ENCODE measurements at places on chromosomes 11 and 22.

- DNase-seq, result no peak
Observed at GRCh38 chr11:7307836-7308235, 56.1 kb downstream of the SYT9 start.

GRCh38 chr22:32850591-32851517 is 49.3 kb downstream of the TIMP3 start:
- peak; percentile 63 for DNase-seq

- DNase-seq, result peak; percentile 35
Observed at GRCh38 chr11:105034813-105035620, at the start of gene CASP1. TSS of gene CASP1 (minus strand) at chr11:105035144. CDS start at chr11:105035113, 31 bp downstream.

DNA sequence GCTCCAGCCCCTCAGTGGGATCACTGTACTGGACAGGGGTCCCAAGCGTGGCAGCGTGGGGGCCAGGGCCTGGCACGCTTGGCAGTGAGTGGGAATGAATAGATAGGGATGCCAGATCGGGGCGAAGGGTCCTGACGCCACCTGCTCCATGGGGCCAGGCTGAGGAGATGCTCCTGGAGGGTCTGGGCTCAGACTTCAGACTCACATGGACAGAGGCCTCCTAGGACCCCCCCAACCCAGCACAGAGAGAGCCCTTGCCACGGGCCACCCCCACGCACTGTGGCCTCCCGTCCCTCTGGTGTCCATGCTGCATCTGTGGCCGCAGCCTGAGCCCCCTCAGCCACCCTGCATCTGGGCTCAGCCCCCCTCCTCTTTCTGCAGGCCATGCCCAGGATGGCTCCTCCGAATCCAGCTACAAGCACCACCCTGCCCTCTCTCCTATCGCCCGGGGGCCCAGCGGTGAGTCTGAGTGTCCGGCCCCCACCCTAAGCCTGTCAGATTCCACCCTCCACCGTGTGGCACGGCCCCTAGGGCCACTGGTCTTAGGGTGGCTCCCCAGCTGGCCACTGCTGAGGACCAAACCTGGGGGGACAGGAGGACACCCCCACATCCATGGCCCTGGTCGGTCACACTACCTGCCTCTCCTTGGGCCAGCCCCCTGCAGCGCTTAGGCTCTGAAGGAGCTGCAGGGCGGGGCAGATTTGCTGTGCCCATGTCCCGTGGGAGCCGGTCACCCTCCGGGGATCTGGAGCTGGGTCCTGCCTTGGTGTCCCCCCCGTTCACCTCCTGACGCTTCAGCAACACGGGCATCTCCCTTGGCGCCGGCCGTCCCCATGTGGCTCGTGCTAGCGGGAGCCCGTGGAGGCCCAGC is 2.7 kb downstream of the MUC5AC start:
- DNase-seq, result no peak

DNA sequence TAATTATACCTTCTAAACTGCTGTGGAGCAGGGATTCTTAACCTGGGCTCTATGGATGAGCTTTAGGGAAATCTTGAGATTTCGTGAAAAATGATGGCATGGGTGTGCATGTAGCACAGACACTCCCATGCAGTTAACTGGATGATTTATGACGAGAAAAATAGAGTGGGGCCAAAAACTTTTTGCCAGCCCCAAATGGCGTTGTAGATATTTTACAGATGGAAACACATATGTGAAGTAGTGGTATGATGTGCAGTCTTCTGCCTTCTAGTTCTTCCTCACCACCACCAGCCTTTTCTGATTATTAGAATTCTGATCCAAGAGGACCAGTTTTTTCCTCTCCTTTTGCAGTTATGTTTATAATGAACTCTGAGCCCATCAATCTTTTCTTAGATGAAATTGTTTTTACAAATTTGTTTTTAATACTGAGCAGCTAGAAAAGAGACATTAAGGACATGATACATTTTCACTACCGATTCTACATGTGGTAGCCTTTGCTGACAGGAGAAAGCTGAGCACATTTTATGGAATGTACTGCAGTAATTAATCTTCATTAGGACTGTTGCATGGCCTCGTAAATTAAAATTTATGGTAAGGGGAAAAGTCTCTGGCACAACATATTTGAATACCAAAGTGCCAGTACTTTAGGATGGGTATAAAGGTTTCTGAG is 261.4 kb downstream of the DDX10 start:
- no peak for DNase-seq

DNA sequence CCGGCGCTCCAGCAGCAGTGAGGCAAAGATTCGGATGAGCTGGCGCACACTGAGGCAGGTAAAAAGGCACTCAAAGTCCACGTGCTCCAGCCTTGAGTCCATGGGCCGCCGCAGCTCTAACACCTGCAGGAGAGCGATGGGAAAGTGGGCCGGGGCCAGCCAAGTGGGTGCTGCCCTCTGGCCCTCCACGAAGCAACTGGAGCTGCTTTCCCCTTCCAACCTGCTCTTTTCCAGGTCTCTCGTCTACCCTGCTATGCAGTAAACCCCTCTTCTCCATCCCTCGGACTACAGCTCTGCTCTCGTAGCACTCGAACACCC is 20.0 kb downstream of the RPL27A start:
- DNase-seq, result no peak

- DNase-seq, result peak; percentile 99
Observed at GRCh38 chr11:131584785-131585592, 214.6 kb downstream of the NTM start.

GRCh38 chr11:65225279-65226102 is 36.3 kb upstream of the POLA2 start:
- peak; percentile 59 for DNase-seq

DNA sequence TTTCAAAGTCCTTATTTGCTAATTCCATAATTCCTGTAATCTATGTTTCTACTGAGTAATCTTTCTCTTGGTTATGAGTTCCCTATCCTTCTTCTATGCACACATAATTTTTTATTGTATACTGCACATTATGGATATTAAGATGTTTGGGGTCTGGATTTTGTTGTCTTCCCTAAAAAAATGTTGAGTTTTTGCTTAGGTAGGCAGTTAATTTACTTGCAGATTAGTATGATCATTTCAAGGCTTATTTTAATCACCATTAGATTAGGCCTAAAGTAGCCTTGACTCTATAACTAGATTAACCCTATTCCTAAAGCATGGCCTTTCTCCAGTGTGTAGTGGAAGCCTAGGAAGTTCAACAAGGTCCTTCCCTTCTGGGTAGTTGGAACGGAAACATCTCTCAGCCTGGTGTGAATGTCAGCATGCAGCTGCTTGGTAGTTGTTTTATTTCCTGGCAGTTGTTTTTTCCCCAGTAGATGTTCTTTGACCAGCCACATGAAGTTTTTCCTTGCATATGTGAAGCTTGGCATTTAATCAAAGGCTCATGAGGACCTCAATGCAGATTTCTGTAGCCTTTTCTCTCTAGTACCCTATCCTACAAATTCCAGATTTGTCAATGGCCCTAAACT is 419.3 kb upstream of the NARS2 start:
- no peak for DNase-seq

GRCh38 chr22:30354644-30355043 is 2.0 kb downstream of the SF3A1 start:
- DNase-seq, result no peak

- DNase-seq, result peak; percentile 61
Observed at GRCh38 chr11:127074151-127074761, 73.7 kb upstream of the KIRREL3 start.

DNA sequence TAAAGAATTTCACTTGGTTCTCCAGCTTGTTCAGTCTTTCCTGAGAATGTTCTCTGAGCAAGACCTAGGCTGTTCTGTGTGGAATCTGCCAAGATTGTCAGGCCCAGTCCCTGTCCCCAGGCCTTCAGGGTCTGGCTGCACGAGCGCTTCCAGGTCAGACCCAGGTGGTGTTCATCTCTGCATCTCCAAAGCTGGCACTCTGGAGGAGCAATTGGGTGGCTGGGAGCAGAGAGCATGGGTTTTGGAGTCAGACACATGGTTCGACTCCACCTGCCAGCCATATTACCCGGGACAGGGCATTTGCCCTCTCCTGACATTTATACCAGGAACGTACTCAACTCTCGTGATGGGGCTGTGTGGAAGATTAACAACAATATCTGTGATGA is 8.8 kb downstream of the CD5 start:
- DNase-seq, result no peak

- DNase-seq, result no peak
Observed at GRCh38 chr11:17379383-17380180, 8.9 kb downstream of the KCNJ11 start.

- no peak for DNase-seq
Observed at GRCh38 chr11:68976563-68976962, 4.2 kb downstream of the MRGPRD start.

DNA sequence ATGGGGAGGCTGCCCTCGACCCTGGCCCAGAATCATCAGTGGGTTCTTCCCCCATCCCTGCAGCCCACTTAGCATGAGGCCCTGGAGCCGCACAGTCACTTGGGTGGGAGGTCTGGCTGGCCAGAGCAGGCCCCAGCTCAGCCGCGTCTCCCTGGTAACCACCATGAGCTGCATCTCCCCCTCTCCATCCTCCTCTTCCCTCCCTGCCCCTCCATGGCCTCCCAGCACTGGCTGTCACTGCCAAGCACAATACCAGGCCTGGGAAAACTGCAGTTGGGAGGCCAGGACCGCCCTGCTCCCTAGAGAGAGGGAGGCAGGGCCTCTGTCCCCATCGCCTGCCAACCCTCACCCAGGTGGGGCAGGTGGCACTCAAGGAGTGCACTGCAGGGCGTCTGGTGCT is 8.0 kb downstream of the CSDC2 start:
- no peak for DNase-seq

GRCh38 chr11:114163229-114163631 is 103.7 kb downstream of the ZBTB16 start:
- no peak for DNase-seq

All from Ammon's horn (tissue), 1 donor.